Suppressor macrophage (primary cell): ENCODE measurements at places on chromosomes 1 and 21.

- no peak for DNase-seq
These were observed 2.6 kb downstream of the BSND start for GRCh38 chr1:55001311-55001710.

DNA sequence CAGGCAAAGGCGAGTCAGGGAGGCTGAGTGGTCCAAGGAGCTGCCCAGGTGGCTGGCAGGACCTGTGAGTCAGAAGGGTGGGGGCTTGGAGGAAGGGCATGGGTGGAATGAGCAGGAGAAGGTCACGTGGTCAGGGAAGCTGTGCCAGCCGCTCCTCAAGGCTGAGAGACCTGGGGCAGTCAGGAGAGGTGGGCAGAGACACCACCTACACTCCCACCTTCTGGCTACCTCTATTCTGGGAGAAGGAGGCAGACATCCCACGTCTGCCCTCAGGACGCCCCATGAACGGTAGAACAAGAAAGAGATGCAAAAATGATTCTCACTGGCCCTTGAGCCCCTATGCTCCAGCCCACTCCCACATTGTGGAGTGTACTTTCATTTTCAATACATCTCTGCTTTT lies 151.8 kb upstream of the RAB4A start:
- no peak for DNase-seq

- peak; percentile 54 for DNase-seq
These were observed 14.5 kb upstream of the APP start for GRCh38 chr21:26185021-26185420.

DNA sequence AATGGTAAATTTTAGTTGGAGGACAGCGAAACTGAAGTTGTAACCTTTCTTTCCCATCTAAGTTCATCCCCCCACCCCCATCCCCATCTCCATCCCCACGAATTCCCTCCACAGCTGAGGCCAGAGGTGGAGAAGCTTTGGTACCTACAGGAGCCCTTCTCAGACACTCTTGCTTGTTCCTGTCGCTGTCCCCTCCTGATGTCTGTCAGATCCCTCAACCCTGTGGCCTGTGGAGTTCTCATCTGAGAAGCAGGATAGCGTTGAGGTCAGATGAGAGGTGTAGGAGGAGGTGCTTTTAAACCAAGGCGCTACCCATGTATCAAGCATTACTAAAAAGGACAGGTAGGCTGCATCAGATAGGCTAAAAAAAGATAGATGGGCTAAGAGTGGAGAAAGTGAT lies 769 bp downstream of the NTPCR start:
- DNase-seq: no peak

DNA sequence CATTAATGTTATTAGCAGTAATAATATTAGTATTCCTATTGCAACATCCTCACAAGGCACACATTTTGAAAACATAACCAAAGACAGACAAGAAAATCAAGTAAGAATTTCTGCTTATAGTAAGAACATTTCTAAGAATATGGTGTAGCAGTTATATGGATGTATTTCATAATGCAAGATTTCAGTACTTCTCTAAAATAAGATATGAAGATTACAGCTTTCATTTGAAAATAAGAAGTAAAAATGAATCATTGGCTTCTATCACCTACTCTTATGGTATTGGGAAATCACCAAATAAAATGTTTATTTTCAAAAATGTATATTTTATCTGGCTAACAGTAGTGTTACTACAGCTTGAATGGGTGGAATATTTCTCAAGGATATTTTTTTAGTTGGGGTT lies 103.8 kb upstream of the USP25 start:
- no peak for DNase-seq

DNA sequence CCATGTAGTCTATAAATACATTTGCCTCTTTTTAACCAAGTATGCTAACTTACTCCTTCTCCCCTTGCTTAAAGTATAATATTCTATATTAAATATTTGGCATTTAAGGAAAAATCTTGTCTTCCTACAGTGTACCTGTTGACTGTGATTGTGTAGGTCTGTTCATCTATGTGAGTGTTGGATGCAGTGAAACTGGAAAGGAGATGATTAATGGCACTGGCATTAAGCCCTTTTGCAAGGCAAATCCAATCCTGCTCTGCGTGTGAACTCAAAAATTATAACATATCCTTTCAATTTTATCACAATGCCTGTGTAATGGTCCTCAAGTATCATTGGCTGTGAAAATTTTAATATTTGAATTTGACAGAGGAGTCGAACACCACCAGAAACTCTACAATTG lies 565.0 kb downstream of the KCNT2 start:
- DNase-seq: no peak

- no peak for DNase-seq
These were observed 42.9 kb downstream of the FMN2 start for GRCh38 chr1:240134596-240134995.

- no peak for DNase-seq
These were observed 6.7 kb upstream of the ELOA start for GRCh38 chr1:23736437-23737134.

DNA sequence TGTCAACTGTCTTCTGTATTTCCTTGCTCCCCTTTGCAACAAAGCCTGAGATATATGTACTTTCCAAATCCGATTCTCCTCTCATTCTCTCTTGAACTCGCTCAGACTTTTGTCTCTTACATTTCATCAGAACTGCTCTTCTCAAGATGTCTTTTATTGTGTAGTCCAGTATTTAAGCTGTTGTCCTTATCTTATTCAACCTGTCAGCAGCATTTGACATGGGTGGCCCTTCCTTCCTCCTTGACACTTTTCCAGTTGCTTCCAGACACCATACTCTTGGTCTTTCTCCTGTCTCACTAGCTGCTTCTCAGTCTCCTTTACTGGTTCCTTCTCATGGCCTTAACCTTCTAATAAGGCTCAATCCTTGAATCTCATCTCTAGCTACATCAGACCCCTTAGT lies 47.0 kb downstream of the TSNAX start:
- DNase-seq: no peak

DNA sequence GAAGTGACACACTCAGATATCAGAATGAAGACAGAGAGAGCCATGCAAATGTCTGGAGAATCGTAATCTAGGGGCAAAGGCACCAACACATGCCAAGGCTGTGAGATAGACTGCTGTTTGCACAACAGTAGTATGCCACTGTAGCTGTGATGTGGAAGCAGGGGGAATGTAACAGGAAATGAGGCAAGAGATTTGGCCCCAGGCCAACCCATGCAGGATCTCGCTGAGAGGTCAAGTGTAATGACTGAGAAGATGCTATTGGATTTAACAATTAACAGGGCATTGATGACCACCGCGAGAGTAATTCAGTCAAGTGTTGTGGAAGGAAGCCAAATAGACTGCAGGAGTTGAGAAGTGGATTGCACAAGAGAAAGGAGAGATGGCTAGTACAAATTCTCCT lies 107.3 kb upstream of the ST6GALNAC5 start:
- DNase-seq: peak; percentile 2

GRCh38 chr1:245055752-245056151 lies 99.0 kb upstream of the KIF26B start:
- DNase-seq: no peak

DNA sequence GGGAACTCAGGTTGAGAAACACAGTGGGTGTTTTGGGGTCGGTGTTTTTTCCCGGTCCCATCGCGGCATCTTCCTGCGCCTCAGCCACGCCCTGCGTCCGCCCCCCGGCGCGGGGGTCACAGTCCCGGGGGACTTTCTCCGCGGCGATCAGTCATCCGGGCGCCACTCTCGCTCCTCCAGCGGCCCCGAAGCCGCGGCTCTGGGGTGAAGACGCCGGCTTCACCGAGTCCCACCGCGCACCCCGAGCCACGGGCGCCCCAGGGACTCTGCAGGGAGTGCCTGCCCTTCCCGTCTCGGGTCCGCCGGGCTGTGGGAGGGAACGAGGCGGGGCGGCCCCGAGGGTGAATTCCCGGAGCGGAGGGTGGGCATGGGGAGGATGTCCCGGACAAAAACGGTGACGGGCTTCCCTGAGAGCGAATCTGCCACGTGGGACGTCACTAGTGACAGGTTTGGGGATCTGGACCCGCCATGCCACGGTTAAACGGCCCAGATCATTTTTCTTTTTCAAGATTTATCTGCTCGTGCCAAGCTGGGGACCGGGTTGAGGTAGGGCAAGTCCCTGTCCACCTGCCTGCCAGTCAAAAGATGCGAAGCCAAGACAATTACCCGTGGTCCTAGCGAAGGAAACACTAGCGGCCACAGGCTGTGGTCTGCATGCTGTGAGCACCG lies 717 bp upstream of the BATF3 start:
- DNase-seq: peak; percentile 48

- DNase-seq: peak; percentile 76
These were observed 10.1 kb downstream of the MEF2D start for GRCh38 chr1:156490401-156491032.
